ENCODE measurements at places on chromosomes 2 and 18.

GRCh38 chr18:2958819-2959298, 54.1 kb downstream of the LPIN2 start:
- no peak for DNase-seq

DNA sequence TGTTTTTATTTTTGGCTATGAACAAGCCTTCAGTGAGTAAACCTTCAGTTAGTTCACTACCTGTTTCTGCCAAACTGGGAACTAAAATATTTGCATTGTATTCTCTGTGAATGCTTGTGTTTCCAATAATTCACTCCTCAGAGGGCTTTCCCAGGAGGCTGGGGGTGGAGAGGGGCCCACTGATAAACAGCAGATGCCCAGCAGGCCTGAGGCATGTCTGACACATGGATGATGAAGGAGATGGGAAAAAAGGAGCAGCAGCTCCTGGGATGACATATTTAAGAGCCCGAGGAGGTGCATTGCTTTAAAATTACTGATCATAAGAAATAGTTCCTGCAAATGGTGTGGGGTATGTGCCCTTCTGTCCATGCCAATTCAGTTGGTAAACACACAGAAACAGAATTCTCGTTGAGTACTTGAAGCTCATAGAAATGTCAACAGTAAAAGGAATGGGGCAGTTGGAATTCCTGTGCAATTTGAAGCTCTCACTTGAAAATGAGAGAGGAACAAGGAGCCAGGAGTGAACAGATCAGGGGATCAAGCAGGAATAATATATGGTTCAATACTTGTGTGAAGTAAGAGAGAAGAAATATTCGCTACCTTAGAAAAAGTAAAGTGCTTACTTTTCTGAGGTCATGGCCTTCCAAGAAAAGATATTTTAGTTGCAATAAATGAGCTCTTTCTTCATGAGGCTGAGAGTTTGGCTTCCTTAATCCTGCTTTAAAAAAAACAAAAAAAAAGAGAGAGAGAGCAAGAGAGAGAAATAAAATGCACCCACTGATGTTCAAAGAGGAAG, 22.0 kb upstream of the HNMT start:
- DNase-seq, result no peak

DNA sequence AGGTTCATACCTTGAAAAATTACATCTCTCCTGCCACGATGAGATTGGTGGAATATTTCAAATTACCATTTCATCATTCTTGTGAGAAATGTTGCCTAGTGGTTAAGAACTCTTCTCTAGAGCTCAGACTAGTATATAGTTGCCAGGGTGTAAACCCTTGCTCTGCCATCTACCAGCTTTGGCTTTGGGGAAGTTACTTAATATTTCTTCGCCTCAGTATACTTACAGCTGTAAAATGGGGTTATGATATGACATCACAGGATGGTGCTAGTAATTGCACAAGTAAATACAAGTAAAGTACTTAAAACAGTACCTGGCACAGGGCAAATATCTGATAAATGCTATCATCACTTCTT, 1.5 kb downstream of the SPOPL start:
- DNase-seq, result no peak

DNA sequence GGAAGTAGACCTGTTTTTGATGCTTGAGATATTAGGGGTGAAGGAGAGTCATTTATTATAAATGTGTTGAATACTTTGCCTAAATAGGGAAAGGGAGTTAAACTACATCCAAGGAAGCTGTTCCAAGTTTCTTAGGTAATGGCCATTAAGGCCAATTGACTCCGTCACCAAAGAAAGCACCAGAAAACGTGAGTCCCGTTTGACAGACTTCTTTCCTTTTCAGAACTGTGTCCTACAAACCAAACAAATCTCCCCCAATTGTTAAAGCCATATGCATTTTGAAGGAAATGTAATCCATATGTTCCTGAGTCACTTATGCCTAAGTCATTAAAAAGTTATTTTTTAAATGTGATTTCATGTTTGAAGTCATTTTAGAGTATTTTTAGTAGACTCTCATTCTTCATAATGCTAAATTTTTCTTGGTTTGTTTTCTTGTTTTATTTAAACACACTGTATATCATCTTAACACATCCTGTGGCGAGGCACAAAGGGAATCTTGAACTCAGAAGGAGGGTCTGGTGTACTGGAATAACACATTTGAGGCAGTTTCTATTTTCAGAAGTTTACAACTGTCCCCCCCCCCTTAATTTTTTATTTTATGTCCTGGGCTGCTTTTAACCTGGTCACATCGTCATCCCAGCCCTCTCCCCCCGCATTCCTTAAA, 133.7 kb downstream of the RHBDD1 start:
- no peak for DNase-seq

DNA sequence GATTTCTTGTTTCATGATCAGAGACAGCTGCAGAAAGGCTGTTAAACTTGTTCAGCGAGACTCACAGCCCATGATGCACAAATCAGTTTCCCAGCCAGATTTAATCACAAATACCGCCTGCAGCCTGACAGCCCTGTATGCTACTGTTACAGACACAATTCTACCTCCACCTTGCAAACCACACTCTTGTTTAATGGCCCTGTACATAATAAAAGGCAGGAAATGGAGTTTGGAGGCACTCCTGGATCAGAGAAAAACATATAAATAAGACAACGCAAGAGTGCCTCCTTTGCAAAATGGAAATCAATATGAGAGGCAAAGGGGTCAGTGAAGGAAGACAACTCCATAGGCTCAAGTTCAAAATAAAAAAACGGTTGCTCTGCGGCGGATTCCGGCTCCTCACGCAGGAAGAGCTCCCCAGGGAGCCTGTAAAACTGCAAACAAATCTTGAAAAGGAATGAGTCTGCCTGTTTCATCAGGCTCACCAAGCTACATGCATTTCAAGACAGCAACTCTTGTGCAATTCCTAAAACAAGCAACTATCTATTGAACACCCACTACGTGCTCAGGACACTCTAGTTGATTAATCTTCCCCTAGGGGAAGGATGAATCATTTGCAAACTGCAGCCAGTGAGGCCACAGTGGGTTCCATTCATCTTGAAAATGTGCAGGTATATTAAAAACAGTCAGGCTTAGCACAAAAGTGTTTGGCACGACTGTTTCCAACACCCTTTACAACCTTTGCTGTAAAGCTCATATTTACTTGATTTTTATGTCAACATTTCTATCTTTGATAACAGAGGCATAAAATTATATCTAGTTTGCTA, 37.5 kb downstream of the TBC1D8 start:
- no peak for DNase-seq

GRCh38 chr2:113273027-113273551, 5.6 kb downstream of the PAX8 start:
- DNase-seq, result no peak

Measured in activated CD4-positive, CD25-positive, alpha-beta regulatory T cell treated with anti-CD3 and anti-CD28 coated beads, Interleukin-2, amount 50 U/mL, for 72 hours (primary cell).